ENCODE measurements at places on chromosomes 2 and 18. TPM values are rescaled to one million over a fixed set of nuclear protein-coding genes. Genes with fewer than 3 reads are reported as not detected.

The POTEJ gene
- total RNA-seq, result 0.04 TPM

The SPDYA gene
- 0.75 TPM for total RNA-seq

The FHOD3 gene
- 27.7 TPM for total RNA-seq

The PTRHD1 gene
- 60.9 TPM for total RNA-seq

The SERPINB3 gene
- not detected for total RNA-seq

The GTF2A1L gene
- 3.4 TPM for total RNA-seq

- H3K36me3 ChIP-seq, result peaks cover 11% of the 10 kb centered on the region
- no peak overlapping the region for H3K4me3 ChIP-seq
- H3K4me1 ChIP-seq, result no peaks in the 10 kb centered on the region
- no peak for DNase-seq
- no peaks in the 10 kb centered on the region for H3K27me3 ChIP-seq
- no peak overlapping the region for H3K27ac ChIP-seq
These were observed 23.9 kb downstream of the HNRNPLL start for GRCh38 chr2:38578832-38579231.

GRCh38 chr18:13100942-13101658 lies 109.9 kb downstream of the CEP192 start:
- no peak overlapping the region for H3K27ac ChIP-seq
- H3K4me3 ChIP-seq, result no peak overlapping the region
- no peaks in the 10 kb centered on the region for H3K27me3 ChIP-seq
- DNase-seq, result no peak
- H3K4me1 ChIP-seq, result no peaks in the 10 kb centered on the region

DNA sequence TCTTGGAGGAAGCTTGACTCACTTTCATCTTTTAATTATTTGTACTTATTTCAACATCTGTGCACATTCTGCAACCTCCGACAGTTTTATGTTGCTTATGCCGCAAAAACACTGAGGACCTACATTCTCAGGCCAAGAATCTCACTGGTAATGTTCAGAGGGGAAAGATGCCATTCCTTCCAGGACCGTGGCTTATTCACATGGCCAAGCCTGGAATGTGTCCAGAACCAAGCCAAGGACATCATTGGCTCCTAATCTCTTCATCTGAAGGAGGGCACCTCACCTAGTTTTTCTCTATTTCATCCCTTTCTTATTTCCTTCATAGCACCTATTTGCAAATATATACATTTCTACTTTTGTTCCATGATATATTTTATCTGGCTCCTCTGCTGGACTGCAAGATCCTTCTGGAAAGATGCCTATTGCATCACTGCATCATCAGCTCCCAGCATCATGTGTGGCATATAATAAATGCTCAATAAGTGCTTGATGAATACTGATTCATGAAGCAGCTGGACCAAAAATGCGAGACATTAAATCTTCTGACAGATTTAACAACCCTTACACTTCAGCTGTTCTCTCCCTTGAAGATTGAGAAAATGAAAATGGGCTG lies 377.1 kb downstream of the TNS1 start:
- H3K4me3 ChIP-seq, result no peak overlapping the region
- peak overlapping the region; percentile 74 for H3K27ac ChIP-seq
- no peaks in the 10 kb centered on the region for H3K27me3 ChIP-seq

DNA sequence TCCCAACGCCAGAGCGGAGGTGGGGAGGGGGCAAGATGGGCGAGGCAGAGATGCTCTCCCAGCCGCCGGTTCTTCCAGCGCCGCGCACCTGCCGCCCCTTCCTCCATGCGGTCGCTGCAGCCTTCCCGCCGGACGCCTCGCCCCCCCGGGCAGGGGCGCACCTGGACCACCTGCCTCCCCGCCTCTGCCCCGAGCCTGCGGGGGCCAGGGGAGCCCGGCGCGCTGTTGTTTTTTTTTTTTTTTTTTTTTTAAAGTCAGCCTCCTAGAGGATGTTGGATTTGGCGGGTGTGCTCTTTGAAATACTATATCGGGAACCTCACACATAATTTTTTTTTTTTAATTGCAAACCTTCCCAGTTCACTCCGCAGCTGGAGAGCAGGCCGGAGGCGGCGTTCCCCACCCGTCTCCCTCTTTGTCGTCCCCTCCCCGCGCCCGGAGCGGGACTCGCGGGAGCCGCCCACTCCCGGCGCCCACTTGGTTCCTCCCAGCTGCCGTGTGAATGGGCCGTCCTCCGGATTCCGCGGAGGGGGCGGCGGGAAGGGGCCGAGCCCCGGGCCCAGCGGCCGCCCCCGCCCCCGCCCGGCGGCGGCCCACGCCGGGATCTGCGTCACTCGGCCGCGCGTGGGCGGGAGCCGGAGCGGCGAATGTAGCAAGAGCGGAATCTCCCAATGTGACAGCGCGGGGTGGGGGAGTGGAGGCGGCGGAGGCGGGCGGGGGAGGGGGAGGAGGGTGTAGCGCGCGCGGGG lies 421 bp upstream of the NAB1 start:
- H3K27ac ChIP-seq, result peak overlapping the region; percentile 92
- peaks cover 2% of the 10 kb centered on the region for H3K36me3 ChIP-seq
- H3K27me3 ChIP-seq, result no peaks in the 10 kb centered on the region
- H3K4me1 ChIP-seq, result peaks cover 9% of the 10 kb centered on the region
- DNase-seq, result peak; percentile 97

- H3K27ac ChIP-seq, result no peak overlapping the region
- DNase-seq, result no peak
- H3K4me3 ChIP-seq, result no peak overlapping the region
- H3K27me3 ChIP-seq, result peaks cover 7% of the 10 kb centered on the region
- H3K36me3 ChIP-seq, result no peaks in the 10 kb centered on the region
These were observed 11.7 kb upstream of the GPC1 start for GRCh38 chr2:240423788-240424191.

DNA sequence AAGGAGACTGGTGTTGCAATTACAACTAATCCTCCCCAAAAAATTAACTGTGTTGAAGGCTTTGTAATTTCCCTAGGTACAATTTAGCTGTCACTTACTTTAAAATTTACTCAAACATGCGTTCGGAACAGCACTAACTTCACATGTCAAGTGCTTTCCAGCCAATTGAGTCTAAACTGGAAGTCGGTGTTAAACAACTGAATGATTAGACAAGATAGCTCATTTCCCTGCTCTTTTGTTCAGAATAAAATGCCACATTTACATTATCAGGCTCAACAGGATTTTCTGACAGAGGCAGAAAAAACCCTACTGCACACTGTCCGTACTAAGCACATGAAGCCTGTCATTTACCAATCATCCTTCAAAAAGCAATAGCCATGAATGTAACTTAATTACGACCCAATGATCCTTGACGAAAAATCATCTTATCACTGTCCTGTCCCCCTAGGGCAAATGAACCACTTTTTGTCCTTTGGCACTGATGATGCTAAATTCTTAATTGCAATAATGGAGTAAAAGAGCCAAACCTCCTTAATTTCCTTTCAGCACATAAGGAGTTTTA lies 56.0 kb downstream of the LRPPRC start:
- H3K4me3 ChIP-seq, result no peak overlapping the region
- no peak overlapping the region for H3K27ac ChIP-seq
- DNase-seq, result no peak
- H3K27me3 ChIP-seq, result no peaks in the 10 kb centered on the region

DNA sequence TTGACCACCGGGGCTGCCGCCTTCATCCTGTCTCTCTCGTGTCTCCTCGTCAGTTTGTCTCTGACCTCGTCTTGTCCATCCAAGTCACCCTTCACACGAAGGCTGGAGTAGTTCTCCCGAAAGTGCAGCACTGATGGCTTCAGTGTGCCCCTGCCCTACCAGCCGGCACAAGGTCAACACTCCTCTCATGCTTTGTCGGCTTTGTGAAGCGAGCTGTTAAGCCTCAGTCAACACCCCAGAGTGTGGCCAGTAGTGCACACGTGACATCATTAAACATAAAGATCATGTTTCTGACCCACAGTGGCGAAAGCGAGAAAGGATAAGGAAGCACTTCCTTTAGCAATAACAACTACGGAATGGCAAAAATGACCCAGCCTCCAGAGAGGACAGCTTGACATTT lies 23.2 kb downstream of the ACKR3 start:
- DNase-seq, result no peak
- H3K4me3 ChIP-seq, result no peak overlapping the region
- H3K4me1 ChIP-seq, result peaks cover 5% of the 10 kb centered on the region
- no peak overlapping the region for H3K27ac ChIP-seq
- H3K36me3 ChIP-seq, result no peaks in the 10 kb centered on the region
- H3K27me3 ChIP-seq, result no peaks in the 10 kb centered on the region

DNA sequence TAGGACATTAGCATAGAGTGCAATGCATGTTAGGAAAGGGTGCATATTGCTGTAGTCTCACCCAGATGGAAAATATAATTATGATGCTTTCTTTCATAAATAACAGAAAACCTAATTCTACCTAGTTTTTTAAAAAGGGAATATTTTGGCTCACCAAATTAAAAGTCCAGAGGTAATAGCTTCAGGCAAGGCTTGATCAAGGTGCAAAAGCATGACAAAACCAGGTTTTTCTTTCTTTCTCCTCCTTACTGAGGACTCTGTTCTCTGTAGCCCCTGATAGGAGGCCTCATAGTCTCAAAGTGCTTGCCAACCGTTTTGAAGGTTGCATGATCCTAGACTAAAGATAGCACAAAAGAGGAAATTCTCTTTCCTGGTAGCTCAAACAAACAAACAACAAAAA lies 349.9 kb downstream of the CTNNA2 start:
- no peaks in the 10 kb centered on the region for H3K36me3 ChIP-seq
- no peak for DNase-seq
- no peaks in the 10 kb centered on the region for H3K27me3 ChIP-seq
- H3K27ac ChIP-seq, result no peak overlapping the region

DNA sequence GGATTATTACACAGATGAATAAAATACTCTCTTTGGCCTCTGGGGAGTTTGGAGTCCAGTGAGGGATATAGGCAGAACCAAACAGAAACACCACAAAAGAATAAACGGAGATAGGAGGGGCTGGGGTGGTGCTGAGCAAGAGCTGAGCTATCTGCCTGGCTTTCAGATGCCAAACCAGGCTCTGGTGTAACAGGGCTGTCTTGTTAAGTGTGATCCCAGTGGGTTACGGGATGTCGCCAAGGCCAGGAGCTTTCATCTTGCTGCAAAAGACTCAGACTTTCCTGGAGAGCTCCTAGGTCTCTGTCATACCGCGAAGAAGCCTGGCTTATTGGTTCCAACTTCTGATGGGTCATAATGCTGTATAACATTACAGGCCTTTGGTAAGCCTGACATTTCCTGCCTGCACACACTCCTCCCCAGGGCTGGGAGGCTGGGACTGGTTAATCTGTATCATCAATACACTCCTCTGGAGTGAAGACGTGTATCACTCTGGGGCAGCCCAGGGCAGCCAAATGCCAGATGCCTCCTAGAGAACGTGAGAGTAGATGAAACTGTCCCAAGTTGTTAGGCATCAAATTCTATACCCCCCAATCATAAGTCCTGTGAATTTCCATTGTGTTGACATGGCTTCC lies 60.5 kb downstream of the STPG4 start:
- no peaks in the 10 kb centered on the region for H3K36me3 ChIP-seq
- H3K4me1 ChIP-seq, result peaks cover 8% of the 10 kb centered on the region
- H3K27me3 ChIP-seq, result no peaks in the 10 kb centered on the region
- DNase-seq, result no peak
- no peak overlapping the region for H3K27ac ChIP-seq

DNA sequence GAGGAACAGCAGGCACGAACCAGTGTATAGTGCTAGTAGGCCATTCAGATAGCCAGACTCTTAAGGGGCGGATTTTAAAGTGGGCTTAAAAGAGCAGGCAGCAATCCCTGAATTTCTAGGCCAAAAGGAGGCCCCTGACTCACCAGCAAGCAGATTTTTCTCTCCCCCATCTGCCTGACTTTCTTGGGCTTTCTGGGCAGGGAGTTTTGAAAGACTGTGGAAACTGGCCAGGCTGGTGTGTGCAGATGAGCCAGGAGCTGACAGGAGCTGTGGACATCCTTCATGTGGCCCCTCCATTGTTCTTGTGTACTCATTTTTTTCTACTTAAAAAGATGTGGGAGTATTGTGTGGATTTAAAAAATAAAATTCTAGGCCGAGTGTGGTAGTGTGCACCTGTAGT lies 59.0 kb downstream of the GLI2 start:
- H3K27ac ChIP-seq, result no peak overlapping the region
- no peaks in the 10 kb centered on the region for H3K36me3 ChIP-seq
- peaks cover 45% of the 10 kb centered on the region for H3K4me1 ChIP-seq
- DNase-seq, result peak; percentile 57
